ENCODE measurements at places on chromosomes 5 and 9. TPM values are rescaled to one million over a fixed set of nuclear protein-coding genes. Genes with fewer than 3 reads are reported as not detected.
A peak's percentile ranks its signal among the peaks of the same experiment; 100 is the strongest.

DNA sequence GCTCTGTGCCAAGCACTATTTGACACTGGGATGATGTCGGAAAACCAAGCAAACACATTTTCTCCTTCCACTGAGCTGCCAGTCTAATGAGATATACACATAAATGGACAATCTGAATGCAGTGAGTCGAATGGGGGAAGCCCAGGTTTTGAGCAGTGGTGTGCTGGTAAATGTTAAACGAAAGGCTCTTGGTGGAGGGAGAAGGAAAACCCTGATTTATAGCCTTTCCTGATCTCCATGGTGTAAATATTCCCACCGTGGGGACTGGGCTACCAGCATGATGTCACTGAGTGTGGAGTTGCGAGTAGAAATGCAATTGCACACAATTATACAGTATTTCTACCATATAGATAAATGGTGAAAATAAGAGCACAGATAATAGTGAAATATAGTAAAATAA, 5.0 kb upstream of the GSN start:
- no peak for DNase-seq

DNA sequence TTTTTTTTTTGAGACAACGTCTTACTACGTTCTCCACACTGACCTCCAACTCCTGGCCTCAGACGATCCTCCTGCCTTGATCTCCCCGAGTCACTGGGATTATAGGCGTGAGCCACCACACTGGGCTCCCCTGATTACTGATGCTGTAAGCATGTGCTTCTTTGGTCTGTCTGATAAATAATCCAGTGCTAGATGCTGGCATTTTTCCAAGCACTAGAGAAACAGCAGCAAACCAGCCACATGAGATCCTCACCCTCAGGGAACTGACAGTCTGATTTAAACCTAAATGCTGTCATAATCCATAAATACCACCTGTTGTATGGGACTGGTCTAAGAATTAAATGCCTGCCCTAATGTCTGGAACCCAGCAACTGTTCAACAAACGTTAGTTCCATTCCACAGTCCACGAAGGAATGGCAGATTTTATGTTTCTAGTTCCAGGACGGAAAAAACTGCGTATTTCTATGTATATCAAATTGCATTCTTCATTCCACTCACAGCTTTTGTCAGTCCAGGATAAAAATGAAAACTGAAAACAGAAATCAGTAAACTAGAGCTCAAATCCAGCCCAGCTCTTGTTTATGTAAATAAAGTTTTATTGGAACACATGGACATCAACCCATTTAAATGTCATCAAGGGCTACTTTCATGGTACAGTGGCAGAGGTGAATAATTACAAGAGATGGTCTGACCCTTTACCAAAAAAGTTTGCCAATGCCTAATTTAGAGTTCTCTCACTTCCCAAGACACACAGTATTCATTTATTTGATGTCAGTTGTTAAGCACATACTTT, 20.1 kb downstream of the SLC35D2 start:
- no peak for DNase-seq

DNA sequence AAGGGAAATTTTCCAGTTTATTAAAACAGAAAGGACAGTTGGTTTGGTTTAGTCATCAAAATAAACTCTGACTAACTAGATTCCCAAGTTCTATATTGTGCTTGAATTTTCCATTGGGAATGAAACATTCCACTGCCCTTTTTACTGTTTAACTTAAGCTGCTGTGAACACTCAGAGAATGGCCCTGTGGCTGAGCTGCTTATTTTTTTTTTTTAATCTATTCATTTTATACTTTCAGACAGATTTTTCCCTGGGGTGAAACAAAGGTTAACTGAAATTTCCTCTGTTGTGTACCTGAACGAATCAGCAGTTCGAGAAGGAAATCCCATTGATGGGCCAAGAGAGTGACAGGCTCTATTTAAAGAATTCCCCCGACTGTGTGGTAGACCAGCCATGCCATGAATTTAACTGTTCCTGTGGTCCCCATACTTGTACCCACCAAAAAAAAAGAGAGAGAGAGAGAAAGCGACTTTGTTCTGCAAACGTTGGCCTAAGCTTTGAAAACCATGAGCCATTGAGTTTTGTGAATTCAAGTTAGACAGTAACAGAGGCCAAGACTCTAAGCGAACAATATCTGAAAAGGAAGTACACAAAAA, 138.7 kb upstream of the GRHPR start:
- DNase-seq: peak; percentile 46

The FAM151B gene
- 0.06 TPM for total RNA-seq

The SLC45A2 gene
- not detected for total RNA-seq

DNA sequence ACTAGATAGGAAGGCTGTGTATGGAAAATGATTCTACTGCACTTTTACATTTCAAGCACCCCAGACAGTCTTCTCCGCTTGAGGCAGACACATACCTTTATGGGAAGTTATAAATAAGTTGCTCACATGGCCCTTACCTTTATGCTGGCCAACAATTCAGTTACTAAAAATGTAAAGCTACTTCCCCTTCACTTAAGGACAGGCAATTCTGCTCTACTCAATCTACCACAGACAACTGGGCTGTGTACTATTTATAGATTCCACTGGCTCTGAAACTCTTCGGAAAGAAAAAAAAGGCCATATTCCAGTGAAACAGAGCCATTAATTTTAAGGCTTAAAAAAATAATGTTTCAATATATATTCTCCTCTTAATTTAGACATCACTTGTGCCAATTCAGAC, 59.4 kb downstream of the ELAVL2 start:
- DNase-seq: no peak

GRCh38 chr5:72508241-72509170, 1.3 kb upstream of the ZNF366 start:
- no peak for DNase-seq

All from epithelial cell of proximal tubule (primary cell).